Nephron progenitor cell (in vitro differentiated cells): ENCODE measurements at places on chromosomes 16 and 17.

DNA sequence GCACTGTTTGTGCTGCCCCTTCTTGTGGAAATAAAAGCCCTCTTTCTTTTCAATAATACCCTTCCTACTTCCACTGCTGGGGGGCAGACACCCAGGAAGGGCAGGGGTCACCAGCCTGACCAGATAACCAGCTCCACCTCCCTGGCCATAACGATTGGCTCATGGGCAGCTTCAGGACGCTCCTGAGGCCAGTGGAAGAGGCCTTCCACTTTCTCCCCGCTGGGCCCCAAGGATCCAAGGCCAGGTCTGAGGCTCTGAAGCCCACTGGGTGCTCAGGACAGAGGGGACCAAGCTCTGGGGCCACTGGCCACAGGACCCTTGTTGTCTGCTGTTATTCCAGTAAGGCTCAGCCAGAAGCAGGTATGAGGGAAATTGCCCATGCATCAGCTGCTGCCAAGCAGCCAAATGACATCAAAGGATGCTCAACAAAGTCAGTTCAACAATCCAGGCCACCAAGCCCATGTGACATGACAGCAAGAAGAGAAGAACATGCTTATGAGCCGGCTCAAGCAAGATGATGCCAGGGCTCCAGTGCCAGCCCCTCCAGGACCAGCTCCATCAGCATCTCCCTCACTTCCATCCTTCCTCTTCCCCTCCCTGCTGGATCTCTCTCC lies 238.8 kb downstream of the ZNF423 start:
- no peak for DNase-seq

- peak; percentile 76 for DNase-seq
Observed at GRCh38 chr17:58324409-58325288, 3.9 kb downstream of the TSPOAP1 start.

DNA sequence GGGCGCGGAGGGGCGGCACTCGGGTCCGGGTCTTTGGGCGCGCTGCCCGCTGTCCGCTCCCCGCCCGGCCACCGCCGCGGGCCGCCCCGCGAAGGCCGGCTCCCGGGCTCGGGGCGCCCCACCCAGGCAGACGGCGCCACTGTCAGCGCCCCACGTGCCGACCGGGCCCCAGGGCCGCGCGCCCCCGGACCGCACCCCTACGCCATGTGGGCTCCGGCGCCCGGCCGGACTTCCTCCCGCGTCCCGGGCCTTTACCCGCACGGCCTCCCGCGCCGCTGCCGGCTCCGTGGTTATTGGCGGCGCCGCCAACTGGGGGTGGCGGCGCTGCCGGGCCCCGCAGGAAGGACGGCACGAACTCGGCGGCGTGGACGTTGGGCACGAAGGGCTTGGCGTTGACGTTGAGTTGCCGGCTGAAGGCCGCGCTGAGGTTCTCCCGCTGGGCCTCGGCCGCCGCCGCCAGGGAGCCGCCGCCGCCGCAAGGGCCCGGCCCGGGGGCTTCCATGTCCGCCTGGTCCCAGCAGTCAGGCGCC lies 577 bp downstream of the GSPT1 start:
- DNase-seq: peak; percentile 57

GRCh38 chr16:75252946-75253911 lies 1.8 kb upstream of the BCAR1 start:
- peak; percentile 40 for DNase-seq

- no peak for DNase-seq
Observed at GRCh38 chr17:57292091-57292490, 35.8 kb downstream of the MSI2 start.

- no peak for DNase-seq
Observed at GRCh38 chr16:24452724-24453123, 86.6 kb upstream of the RBBP6 start.

DNA sequence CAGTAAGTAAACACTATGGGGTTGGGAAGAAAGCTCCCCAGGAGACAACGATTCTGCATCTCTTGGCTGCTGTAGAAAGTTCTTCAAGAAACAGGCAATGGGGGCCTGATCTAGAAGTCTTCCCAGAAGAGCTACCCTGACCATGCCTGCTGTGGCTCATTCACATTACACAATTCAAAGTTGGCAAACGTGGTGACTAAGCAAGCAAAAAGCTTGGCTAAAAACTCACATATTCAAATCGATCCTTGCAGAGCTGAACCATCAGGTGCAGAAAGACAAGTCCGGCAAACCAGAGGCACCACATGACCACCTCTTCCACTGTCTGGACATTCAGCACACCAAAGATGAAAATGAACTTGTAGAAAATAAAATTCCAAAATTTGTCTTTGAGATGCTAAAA lies 16.1 kb downstream of the AMFR start:
- no peak for DNase-seq

GRCh38 chr17:82665217-82665616 lies 17.0 kb upstream of the WDR45B start:
- no peak for DNase-seq

GRCh38 chr16:81521141-81521626 lies 76.6 kb downstream of the CMIP start:
- DNase-seq: peak; percentile 40

DNA sequence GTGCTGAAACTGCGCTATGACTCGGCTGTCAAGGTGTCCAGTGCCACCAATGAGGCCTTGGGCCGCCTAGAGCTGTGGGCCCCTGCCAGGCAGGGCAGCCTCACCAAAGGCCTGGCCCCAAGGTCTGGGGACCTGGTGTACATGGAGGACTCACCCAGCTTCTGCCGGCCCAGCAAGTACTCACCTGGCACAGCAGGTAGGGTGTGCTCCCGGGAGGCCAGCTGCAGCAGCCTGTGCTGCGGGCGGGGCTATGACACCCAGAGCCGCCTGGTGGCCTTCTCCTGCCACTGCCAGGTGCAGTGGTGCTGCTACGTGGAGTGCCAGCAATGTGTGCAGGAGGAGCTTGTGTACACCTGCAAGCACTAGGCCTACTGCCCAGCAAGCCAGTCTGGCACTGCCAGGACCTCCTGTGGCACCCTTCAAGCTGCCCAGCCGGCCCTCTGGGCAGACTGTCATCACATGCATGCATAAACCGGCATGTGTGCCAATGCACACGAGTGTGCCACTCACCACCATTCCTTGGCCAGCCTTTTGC lies 25.0 kb downstream of the WNT9B start:
- DNase-seq: peak; percentile 17

DNA sequence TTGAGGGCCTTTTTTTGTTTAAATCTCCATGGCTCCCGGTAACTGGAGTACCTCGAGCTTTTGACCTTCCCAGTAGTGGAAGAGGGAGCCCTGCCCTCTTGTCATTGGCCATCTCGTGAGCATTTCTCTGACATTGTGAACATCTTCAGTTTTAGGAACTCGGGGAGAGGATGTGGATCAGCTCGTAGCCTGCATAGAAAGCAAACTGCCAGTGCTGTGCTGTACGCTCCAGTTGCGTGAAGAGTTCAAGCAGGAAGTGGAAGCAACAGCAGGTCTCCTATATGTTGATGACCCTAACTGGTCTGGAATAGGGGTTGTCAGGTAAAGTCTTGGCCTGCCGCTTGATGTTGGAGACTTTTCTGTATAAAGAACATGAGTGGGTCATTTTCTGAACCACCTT lies 24.3 kb downstream of the NTAN1 start:
- no peak for DNase-seq

DNA sequence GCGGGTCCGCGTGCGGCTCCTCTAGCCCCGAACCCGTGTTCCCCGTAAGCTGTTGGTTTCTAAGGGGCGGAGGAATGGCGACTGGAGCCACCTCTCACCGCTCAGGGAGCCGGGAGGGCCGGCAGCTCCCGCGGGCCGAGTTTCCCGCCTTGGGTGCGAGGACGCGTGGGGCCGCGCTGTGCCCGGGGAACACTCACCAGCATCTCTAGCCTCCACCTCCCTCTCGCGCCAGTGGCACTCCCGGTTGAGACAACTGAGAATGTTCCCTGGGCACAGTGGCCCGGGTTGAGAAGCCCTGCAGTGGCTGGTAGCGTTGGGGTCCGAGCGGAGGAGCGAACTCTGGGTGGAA lies 560 bp downstream of the TELO2 start:
- DNase-seq: no peak
